ENCODE measurements at places on chromosomes 5 and 9.

- DNase-seq, result no peak
Observed at GRCh38 chr5:133244242-133244641, 192.4 kb downstream of the HSPA4 start.

DNA sequence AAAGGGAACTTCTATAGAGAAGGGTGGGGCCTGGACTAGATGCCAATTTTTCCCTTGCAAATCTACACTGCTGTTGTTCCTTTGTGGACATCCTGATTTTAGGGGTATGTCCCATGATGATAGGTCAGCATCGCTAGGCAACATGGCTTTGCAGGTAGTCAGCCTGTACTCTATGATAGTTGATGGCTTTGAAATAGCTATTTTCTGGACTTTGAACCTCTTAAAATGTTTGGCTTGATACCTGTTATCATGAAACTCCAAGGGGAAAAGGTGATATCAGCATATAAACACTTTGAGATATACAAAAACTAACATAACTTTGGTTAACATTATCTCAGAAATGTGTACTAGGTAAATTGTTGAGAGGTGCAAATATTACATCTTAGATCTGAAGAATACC, 533.2 kb downstream of the CTNND2 start:
- no peak for DNase-seq

DNA sequence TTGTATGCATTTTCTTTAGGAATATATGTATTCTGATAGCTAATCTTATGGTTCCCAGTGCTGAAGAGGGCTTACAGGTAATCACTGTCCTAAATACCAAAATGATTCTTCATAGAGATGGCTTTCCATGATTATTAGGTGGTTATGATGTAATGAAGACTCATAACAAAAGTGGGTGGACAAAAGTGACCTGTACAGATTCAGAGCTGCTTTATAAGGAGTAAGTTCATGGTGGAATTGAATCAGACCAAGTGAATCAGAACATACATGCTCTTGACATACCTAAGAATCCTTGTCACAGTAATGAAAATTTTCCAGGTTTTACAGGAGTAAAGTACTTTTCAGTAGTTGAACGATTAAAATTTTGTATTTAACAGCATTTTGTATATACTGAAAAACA, 105.6 kb downstream of the NIPBL start:
- no peak for DNase-seq

GRCh38 chr5:73387601-73388305, 60.8 kb downstream of the FOXD1 start:
- DNase-seq, result no peak

DNA sequence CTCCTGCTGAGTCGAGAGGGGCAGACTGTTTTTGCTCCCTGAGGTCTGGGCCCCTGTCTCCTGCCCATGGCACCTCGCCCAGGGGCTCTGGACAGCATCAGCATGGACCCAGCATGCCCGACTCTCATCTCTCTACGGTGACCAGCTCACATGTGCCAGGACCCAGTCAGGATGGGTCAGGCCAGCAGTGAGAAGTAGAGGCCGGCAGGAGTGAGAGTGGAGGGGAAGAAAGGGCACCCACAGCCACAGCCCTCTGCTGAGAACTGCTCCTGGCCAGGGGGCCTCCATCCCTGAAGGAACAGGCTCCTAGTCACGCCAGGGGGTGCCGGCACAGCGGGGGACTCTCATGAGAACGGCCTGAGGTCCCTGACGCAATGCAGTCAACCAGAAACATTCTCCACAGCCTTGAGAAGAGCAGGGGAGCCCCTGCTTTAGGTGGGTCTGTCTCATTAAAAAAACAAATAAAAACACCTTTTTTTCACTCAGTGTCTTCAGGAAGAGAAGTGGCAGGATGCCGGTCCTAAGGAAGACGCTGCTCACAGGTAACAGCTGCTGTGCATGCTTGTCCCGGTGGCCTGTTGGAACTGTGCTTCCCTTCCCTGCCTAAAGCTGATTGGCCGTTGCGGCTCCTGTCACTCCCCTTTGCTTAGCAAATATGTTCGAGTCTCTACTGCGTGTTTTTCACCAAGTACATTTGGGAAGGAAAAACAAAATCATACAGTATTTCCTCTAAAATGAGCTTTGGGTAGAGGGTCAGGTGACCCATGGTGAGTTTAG, 85.7 kb upstream of the FBXW11 start:
- DNase-seq, result no peak

- peak; percentile 13 for DNase-seq
Observed at GRCh38 chr9:8857068-8857925, 1057.7 kb upstream of the DMAC1 start.

- DNase-seq, result no peak
Observed at GRCh38 chr5:150672237-150672883, 11.3 kb downstream of the MYOZ3 start.

GRCh38 chr5:148746826-148747535, 79.4 kb upstream of the ADRB2 start:
- no peak for DNase-seq

GRCh38 chr5:122499585-122499984, 187.5 kb downstream of the SNCAIP start:
- DNase-seq, result no peak

DNA sequence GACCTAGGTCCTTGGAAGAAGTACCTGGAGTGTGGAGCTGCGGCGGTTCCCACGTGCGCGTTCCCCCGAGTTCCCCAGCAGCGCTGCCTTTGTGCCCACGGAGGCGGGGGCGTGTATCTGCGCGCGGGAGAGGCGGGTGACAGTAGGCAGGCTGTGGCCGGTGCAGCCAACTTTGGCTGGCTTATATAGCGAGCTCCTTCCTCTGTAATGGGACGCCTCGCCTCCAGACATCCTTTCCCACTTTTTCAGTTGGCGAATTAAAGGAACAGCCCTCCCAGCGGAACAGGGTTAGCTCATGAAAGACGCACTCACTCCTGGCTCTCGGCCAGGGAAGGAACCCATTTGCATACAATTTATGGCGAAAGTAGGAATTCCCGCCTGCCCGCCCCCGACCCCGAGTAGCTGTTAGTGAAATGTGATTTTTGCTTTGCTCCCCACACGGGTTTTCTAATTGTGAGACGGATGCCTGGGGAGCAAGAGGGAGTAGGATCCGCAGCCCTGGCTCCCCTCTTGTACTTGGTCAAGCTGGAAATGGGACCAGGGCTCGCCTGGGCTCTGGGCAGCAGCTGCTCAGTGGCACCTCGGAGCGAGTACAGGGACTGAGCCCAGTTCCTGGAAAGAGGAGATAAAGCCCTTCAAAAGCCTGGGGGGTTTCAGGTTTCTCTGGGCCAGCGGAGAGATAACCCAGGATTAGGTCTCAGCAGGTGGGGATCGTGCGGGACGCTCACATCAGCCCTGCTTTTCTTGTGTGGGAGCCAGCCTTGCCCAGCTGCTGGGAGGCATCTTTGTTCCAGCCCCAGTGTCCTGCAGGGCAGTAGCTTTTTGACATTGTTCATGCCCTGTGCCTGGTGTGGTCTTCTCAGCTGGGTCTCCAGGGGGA, at the start of gene TNC:
TSS of gene TNC (minus strand) at position 159 of the 880 bp plus-strand sequence. CDS start 27,139 bp downstream, outside the sequence.
- peak; percentile 36 for DNase-seq

- DNase-seq, result no peak
Observed at GRCh38 chr9:99073347-99073746, 31.6 kb upstream of the TGFBR1 start.

DNA sequence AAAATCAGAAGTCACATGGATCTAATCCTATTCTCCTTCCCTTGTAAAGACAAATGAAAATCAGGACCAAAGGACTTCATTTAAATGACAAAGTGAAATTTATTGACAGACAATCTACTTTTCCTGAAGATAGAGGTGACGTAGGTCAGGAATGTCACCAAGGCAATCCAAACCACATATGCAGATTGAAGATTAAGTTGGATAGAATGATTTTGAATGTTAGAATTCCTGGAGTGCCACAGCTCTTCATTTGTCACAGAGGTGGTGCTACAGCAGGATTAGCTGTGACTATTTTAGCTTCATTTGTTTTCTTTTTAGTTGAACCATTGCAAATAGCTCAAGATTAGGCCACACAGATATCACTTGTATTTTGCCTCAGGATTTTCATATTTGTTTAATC, 736.0 kb upstream of the ARRDC3 start:
- DNase-seq, result no peak

DNA sequence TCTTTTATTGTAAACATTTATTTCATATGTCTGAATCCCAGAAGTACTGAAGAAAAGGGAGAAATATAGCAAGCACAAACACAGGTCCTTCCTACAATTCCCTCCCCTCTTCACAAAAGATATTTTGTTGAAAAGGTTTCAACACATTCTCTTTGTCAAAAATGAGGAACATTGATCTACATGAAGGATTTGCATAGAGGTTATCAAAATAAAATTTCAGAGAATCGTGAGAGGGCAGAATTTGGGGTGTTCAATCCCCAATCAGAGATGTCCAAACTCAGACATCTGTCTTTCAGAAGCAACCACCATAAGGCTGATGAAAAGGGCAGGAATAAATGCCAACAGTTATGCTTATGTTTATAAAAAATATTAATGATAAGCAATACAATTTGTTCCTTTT, 69.2 kb downstream of the MARCHF3 start:
- no peak for DNase-seq

DNA sequence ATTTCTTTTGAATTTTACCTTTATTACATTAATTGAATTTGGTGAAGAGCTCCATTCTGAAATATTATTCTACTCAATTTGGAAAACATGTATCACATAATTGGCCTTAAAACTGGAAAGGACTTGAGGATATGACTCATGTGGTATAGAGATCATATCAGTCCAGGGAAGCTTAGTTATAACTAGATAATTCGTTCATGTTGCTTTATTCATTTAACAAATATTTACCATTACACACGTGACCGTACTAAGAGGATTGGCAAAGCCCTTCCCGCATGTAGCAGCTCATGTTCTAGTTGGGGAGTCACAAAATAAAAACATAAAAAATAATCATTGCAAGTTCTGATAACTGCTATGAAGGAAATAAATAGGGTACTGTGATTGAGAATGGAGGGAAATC, 1816.5 kb downstream of the MAT2B start:
- DNase-seq, result no peak

DNA sequence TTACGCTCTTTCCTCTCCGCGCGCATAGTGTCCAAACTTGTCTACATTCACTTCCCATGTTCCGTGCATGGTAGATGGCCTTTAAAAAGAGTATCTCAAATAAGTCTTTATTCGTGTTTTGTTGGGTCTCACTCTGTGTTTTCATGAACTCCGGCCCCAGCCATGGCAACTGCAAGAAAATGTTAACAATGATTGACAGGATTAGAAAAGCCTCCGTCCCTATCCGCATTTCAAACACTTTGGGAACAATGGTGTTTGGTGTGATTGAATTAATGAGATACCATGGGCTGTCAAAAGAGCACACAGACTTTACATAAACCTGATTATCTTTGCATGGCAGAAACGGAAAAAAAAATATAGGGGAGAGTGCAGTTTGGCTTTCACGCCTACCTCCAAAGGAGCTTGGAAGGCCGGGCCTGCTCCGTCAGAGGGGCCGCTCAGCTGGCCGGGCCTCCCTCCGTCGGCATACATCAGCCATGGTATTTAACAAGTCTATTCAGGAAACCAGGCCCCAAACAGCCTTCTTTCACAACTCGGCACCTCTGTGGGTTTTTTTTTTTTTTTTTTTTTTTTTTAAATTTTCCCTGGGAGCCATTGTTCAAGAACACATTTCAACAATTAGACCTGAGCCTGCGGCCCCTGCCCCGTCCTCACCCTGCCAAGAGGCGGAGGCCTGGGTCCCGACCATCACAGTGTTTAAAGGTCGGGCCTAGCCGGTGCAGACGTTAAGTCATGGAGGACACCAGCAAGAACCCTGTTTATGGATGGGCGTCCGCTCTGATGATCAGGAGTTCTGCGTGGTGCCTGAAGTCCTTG, 323.8 kb upstream of the IRX4 start:
- no peak for DNase-seq

DNA sequence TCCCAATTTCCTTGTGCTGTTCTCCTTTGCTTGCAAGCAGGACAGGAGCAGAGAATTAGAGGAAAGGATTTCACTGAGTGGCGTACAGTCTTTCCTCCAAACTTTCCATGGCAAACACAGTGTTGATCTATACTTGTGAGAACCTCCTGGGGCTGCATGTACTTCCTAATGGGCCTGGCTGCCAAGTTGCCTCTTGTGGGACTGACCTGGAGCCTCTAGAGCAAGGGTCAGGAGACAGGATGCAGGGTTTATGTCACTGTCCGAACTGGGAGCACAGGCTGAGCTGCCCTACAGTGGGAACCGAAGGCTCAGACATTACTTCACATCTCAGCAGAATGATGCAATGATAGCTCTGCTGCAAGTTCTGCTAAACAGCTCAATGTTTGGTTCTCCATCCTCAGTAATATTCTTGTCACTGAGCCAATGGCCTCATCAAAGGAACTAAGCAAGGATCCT, 102.3 kb downstream of the ENC1 start:
- no peak for DNase-seq

DNA sequence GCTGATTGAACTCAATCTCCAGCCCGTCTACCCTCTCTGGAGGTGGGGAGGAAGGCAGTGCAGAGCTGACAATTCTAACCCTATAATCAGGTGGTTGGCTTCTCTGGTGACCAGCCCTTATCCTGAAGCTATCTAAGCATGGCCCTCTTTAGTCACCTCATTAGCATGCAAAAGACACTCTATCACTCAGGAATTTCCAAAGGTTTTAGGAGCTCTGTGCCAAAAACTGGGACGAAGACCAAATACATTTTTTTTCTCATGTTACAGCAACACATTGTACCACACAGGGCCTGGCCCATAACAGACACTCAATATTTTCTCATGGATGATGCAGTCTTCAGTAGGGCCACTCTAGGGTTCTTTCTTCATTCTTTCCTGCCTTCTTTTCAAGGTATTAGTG, 118.8 kb upstream of the VLDLR start:
- no peak for DNase-seq

DNA sequence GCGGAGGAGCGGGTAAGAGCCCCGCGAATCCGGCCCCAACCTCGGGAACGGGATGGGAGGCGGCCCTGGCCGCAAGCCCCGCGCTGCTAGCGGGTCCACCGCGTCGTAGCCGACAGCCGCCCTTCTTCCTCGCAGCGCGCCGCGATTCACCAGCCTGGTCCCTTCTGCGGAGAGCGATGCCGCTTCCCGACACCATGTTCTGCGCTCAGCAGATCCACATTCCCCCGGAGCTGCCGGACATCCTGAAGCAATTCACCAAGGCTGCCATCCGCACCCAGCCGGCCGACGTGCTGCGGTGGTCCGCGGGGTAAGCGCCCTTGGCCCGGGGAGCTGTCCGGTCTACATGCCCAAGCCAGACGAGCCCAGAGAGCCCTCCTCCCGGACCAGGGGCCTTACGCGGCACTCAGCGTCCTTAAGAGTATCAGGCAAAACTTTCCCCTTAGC, 335 bp downstream of the ROPN1L start:
- no peak for DNase-seq

DNA sequence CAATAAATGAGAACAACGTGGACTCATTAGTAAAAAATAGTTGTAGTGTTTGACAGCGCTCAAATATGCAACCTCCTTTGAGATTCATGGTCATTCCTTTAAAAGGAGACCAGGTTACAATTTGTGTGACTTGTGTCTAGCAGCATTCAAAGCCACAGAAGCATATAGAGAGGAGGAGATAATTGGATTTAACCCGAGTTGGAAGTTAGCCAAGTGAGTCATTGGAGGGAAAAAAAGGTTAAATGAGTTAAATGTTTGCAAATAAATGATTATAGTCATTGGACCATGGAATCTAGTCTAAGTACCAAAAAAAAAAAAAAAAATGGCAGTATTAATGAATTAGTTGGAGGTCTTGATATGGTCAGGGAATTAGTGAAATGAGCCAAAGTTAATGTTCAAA, 90.9 kb downstream of the ITGA1 start:
- no peak for DNase-seq

GRCh38 chr5:93184041-93184440, 397.0 kb downstream of the NR2F1-AS1 start:
- no peak for DNase-seq

- no peak for DNase-seq
Observed at GRCh38 chr9:27438522-27438921, 85.6 kb upstream of the IFNK start.

- DNase-seq, result peak; percentile 36
Observed at GRCh38 chr5:891837-892393, 686 bp downstream of the BRD9 start.
